A549 treated with GW870086 at 1 μM for 4 hours (cell line): ENCODE measurements at places on chromosomes 12 and 14. TPM values are rescaled to one million over a fixed set of nuclear protein-coding genes. Genes with fewer than 3 reads are reported as not detected.

The DPF3 gene
- total RNA-seq: 0.05 to 0.30 TPM (median 0.15 TPM) in 4 of 5 replicates, not detected in the other

The ATN1 gene
- total RNA-seq: 54.4 to 77.3 TPM (median 73.9 TPM) in 5 replicates

The KRT77 gene
- not detected in 5 replicates for total RNA-seq

The ANKRD33 gene
- total RNA-seq: not detected in 5 replicates

The BHLHE41 gene
- 0.42 to 0.86 TPM (median 0.71 TPM) in 5 replicates for total RNA-seq

The SERPINA5 gene
- total RNA-seq: 0.14 to 0.29 TPM (median 0.17 TPM) in 4 of 5 replicates, not detected in the other

The GLS2 gene
- 0.08 to 0.37 TPM (median 0.31 TPM) in 4 of 5 replicates, not detected in the other for total RNA-seq

The TRPV4 gene
- total RNA-seq: 0.09 to 0.15 TPM (median 0.11 TPM) in 4 of 5 replicates, not detected in the other

The INHBC gene
- not detected in 5 replicates for total RNA-seq

The CAMKK2 gene
- 18.4 to 25.8 TPM (median 25.5 TPM) in 5 replicates for total RNA-seq

The DLK1 gene
- 0.19 to 0.50 TPM (median 0.27 TPM) in 5 replicates for total RNA-seq

The DACT1 gene
- 0.44 to 0.73 TPM (median 0.48 TPM) in 5 replicates for total RNA-seq

The HELB gene
- 0.87 to 1.6 TPM (median 1.4 TPM) in 5 replicates for total RNA-seq

The MUCL1 gene
- not detected in 5 replicates for total RNA-seq

The MAP4K5 gene
- 25.8 to 41.2 TPM (median 37.1 TPM) in 5 replicates for total RNA-seq

The GARIN6 gene
- total RNA-seq: not detected in 5 replicates

The PLEKHG7 gene
- 0.07 TPM in 1 of 5 replicates, not detected in the others for total RNA-seq

The KRT80 gene
- total RNA-seq: 30.3 to 43.4 TPM (median 36.8 TPM) in 5 replicates

The IFI27 gene
- total RNA-seq: 0.47 to 2.4 TPM (median 1.8 TPM) in 5 replicates

The KRT72 gene
- not detected in 5 replicates for total RNA-seq

The TAS2R43 gene
- total RNA-seq: not detected in 5 replicates

The PSMA3 gene
- total RNA-seq: 187 to 260 TPM (median 201 TPM) in 5 replicates

The SOX5 gene
- total RNA-seq: not detected in 5 replicates

The OR6C4 gene
- not detected in 5 replicates for total RNA-seq

The GLIPR1L1 gene
- not detected in 5 replicates for total RNA-seq

The OR10AD1 gene
- not detected in 5 replicates for total RNA-seq

The RHEBL1 gene
- total RNA-seq: 3.4 to 4.9 TPM (median 4.2 TPM) in 5 replicates
